ENCODE measurements at places on chromosomes 2 and 18. TPM values are rescaled to one million over a fixed set of nuclear protein-coding genes. Genes with fewer than 3 reads are reported as not detected.

Gene LRRC30
- total RNA-seq = not detected

Gene POMC
- total RNA-seq = 0.83 TPM

Gene C18orf32
- total RNA-seq = 17.3 TPM

Gene SERPINB7
- 13.5 TPM for total RNA-seq

Gene KCNG2
- 0.17 TPM for total RNA-seq

Gene LGALSL
- total RNA-seq = 23.0 TPM

Gene MTCL1
- total RNA-seq = 33.5 TPM
